ENCODE measurements at places on chromosomes 5 and 9.

- DNase-seq = no peak
These were observed 62.8 kb downstream of the COL15A1 start for GRCh38 chr9:99006511-99006910.

DNA sequence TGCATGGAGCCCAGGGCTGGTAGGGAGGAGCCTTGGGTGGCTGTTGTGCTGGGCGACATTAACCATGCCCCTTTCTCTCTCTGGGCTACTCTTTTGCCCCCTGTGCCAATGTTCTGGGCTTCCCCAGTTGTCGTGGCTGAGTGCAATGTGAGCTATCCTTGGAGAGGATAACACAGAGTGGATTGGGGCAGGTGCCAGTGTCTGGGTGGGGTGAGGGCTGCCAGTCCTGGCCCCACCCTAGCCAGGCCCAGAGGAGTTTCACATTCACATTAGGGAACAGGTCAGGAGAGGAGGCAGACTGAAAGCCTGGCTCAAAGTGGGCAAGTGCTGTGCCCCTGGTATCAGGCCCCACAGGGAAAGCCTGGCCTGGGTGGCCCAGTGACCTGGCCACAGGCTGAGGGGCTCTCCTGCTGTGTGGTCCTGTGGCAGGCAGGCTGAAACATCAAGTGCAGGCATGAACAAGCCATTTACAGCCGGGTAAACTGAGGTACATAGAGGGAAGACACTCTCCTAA is 7.5 kb upstream of the NDST1 start:
- DNase-seq = no peak

- no peak for DNase-seq
These were observed 43.9 kb upstream of the ORM1 start for GRCh38 chr9:114278881-114279570.

DNA sequence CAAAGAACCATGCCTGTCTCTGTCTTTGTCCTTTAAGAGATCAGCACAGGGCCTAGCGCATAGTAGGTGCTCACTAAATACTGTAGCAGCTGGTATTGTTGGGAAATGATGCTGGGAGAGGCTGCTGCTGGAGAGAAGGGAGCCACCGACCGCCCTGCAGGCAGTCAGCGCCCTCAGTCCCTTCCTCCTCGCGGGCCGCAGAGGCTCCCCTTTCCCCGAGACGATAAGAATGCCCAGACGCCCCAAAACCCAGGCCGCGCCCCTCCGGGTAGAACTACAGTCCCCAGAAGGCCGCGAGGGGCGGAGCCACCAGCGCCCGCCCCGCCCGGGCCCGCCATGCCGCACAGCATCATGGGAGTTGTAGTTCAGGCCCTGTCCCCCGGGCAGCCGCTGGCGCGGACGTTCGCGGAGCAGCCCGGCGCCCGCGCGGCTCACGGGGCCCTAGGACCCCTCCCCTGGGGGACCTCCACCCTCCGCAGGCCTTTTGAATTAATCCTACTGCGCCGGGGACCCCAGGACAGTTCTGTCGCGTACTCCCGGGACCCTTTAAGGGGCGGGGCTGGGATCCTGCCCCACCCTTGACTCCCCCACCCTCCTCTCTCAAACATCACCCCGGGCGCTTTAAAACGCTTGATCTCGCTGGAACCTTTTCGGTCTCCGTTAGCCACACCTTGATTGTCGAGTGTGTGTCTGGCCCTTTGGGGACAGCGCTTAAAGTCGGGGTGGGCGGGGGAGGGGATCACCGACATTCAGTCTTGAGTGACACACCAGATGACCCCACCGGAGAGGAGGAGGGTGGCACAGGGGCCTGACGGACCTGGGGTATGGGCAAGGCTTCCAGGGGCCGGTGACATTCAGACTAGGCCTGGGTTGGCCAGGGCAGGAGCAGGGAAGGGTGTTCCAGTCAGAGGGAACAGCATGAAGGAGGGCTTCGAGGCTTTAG is 24.8 kb upstream of the IER5L start:
- DNase-seq = no peak

DNA sequence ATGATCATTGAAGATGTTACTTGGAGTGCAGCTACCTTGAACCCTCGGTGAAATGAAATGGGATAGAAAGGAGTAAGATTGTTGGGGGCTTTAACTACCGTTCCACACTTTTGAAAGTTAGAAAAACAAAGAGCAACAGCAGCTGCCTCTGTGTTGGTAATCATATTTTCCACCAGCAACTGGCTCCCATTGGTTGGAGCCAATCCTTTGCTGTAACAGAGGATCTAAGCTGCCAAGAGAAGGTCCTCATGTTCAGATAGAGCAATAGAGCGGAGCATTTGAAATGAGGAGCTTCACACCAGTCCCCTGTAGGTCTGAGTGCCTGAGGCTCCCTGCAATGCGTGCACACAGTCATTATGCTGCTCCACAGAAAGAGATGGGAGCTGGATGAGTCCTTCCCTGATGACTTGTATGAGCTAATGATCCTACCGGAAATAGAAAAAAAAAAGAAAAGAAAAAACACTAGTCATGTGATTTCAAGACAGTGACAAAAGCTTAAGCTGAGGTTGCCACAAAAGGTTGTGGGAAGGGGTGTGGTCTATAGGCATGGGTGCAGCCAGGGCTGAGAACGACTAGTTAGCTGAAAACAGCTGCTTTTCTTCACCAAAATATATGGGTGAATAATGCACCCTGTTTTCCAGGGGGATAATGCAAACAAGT is 300.7 kb downstream of the MLLT3 start:
- no peak for DNase-seq

DNA sequence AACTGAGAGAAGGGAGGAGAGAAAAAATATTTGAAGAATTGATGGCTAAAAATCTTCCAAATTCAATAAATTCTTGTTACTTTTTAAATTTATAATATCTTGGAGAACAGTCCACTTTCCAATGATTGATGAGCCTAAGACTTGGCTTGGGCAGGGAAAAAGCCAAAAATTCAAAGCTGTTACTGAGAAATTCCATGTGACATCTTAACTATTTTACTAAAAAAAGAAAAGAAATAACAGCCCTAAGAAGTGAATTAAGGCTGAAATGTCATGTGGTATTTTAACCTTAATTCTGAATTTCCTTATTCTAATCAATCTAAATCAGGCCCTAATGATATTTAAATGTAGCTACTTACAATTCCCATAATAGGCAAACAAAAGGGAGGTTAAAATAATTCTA is 53.4 kb downstream of the CETN3 start:
- DNase-seq = no peak

DNA sequence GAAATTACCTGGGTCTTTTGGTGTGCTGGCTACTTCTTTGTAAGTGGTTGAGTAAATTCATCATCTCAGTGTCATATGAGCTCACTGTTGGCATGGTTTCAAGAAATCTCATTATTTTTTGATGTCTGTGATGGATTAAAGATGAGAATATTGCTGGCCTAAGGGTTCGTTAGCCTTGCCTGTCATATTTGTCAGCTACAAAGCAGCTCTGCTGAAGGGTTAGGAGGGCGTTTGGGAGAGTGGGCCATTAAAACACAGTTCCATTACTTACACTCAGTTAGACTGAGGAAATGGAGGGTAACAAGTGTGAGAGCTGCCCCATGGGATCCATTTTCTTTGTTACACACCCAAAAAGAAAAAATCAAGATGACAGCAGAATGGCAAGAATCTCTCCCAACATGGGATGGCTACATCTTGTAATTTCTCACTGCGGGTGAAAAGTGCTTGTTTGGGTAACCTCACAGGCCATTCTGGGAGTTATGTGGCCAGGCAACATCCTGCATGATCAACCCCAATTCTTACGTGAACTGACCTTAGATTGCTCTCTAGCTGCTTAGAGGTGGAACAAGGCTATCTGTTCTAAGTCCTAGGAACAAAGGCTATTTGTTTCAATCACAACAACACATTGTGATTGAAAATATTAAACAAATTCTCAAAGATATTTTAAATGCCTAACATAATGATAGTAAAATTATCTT is 609.5 kb upstream of the RGMB start:
- DNase-seq = no peak

DNA sequence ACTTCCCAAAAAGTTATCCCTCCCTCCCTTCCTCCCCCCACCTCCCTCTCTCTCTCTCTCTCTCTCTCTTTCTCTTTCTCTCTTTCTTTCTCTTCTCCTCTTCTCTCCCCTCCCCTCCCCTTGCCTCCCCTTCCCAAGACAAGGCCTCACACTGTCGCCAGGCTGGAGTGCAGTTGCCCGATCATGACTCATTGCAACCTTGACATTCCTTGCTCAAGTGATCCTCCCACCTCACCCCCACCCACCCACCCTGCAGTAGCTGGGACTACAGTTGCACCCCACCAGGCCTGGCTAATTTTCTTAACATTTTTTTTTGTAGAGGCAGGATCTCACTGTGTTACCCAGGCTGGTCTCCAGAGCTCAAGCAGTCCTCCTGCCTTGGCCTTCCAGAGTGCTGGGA is 32.8 kb downstream of the VPS13A start:
- no peak for DNase-seq

DNA sequence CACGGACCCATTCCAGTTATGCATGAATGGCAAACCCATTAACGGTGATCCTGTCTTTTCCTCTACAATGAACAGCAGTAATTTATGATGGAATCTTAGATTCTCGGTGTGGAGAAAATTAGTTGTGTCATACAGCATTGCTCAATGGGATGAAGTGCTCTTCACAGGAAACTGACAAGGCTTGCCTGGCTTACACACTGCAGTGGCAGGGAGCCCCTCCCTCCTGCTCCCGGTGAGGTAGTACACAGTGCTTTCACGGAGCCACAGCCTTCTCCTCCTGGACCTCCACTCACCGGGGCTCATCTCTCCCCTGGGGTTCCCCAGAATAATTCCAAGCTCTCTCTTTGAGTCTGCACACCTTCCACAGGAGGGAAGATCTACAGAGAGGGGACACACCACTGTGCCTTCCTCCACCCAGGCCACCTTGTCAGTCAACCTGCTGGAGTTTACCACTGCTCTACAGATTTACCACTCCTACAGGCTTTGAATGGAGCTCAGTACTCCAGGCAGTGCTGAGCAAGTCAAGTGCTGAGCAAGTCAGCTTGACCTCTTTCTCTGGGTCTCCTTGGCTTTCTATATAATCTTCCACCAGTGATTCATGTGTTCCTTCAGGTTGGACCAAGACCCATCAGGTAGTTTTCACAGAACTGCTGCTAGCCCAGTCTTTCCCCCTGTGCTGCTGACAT is 59.1 kb upstream of the TBC1D2 start:
- peak; percentile 49 for DNase-seq

GRCh38 chr5:103612545-103612944 is 50.0 kb upstream of the NUDT12 start:
- no peak for DNase-seq

- DNase-seq = no peak
These were observed 21.0 kb downstream of the DIAPH1 start for GRCh38 chr5:141597814-141598213.

DNA sequence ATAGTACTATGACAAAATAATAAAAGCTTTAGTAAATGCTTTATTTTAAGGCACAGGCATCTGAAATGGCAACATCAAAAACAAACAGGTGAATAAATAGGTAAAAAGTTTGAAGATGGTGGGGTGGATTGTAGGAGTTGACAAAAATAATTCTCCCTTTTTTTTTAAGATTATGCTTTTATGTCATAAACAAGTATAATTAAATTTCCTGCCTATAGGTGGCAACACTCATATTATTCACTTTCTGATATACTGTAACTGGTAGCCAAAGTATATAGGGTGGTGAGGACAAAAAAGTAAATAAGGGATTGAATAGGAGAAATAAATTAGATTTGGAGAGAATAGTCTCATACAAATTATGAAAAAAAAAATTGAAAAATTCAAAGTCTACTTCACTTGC is 120.0 kb upstream of the ACOT12 start:
- peak; percentile 8 for DNase-seq

- no peak for DNase-seq
These were observed 56.1 kb downstream of the GRIA1 start for GRCh38 chr5:153546566-153546965.

DNA sequence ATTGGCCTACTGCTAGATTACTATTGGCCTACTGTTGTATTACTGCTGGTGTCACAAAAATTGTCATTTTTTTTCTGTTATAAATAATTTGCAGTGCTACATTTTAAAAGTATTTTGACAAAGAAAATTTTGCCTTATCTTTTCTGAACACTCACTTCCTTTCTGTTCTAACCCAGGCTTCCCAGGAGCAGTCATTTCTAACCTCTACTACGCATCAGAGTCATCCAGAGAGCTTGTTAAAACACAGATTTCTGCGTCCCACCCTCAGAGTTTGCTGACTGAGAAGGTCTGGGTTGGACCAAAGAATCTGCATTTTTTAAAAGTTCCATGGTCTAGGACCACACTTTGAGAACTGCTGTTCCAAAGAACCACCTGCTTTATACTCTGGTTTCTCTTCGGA is 306.1 kb downstream of the GLIS3 start:
- no peak for DNase-seq

DNA sequence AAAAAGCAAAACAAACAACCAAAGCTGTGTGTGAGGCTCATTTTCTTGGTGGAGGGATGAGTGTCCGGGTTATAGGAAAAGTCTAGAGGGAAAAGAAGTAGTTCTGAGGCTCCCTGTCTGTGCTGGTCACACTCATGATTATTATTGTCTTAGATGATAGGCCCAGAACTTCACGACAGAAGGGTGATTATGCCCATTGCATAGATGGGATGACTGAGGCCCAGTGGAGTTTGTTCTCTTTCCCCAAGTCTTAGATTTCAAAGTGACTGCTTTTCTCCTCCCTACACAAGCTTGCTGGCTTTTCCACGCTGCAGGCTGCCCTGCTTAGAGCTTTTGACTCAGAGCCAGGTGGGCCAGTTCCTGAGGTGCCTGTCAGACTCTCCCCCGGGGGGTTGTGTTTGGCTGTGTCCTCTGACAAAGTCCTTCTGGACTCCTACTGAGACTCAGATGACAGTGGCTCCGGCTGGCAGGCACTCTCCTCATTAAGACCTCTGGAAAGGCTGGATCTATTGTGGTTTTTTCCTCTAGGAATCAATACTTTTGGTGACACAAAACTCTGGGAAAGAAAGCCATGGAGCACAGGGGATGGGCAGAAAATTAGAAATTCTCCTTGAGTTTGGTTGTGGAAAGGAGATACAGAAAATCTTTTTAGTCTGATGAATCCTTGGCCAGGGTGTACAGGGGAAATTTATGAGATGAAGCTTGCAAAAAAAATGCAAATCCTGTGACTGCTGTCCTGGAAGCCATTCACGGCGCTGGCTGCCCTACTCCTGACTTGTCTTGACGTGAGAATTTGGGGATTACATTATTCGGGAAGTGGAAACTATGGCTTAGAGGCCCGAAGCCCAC is 120.9 kb downstream of the NSG2 start:
- no peak for DNase-seq

DNA sequence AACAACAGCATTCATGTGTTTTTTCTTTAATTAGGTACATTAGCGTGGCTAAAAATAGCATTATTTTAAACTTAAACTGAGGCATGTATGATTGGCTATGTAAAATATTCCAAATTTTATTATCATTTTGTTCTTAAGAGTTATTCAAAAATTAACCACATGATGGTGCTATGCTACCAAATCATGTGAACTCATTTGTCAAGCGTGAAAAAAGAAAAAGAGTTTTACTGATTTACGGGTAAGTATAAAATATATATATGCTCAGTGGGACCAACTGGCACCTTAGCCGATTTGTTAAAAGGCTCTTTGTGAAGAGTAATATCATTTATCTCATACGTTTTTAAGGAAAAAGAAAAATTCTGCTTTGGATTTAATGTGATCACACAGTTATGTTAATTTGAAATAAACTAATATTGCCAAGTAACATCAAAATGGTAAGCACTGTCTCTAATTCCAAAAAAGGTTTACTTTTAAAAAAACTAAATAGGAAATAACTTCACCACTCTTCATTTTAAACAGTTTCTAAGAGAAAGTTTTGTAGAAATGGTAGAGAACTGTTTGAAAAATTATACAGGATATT is 1042.3 kb downstream of the CDH12 start:
- DNase-seq = no peak

All from HS-5 (cell line).